Activated CD8-positive, alpha-beta T cell treated with anti-CD3 and anti-CD28 coated beads, Interleukin-2, amount 10 ng/mL, durations not matched to agents 7 days and 5 days (primary cell): ENCODE measurements at places on chromosomes 5 and 9.

GRCh38 chr9:72924154-72924790 lies 28.6 kb downstream of the ALDH1A1 start:
- no peak for DNase-seq
- H3K4me3 ChIP-seq, result no peak overlapping the region
- H3K4me1 ChIP-seq, result no peaks in the 10 kb centered on the region
- no peaks in the 10 kb centered on the region for H3K27me3 ChIP-seq

GRCh38 chr5:149759563-149759962 lies 29.5 kb downstream of the PPARGC1B start:
- no peak for DNase-seq
- H3K4me3 ChIP-seq, result no peak overlapping the region
- H3K27ac ChIP-seq, result no peak overlapping the region
- H3K27me3 ChIP-seq, result no peaks in the 10 kb centered on the region
- H3K4me1 ChIP-seq, result peaks cover 4% of the 10 kb centered on the region

GRCh38 chr5:121027636-121028035 lies 563.5 kb downstream of the PRR16 start:
- H3K4me3 ChIP-seq, result no peak overlapping the region
- H3K27me3 ChIP-seq, result no peaks in the 10 kb centered on the region
- H3K4me1 ChIP-seq, result no peaks in the 10 kb centered on the region
- H3K27ac ChIP-seq, result no peak overlapping the region
- no peak for DNase-seq

GRCh38 chr5:126443374-126443851 lies 20.2 kb downstream of the GRAMD2B start:
- peak overlapping the region; percentile 13 for H3K4me3 ChIP-seq
- DNase-seq, result no peak
- H3K4me1 ChIP-seq, result peaks cover 44% of the 10 kb centered on the region
- H3K36me3 ChIP-seq, result peaks cover 15% of the 10 kb centered on the region
- peak overlapping the region; percentile 43 for H3K27ac ChIP-seq
- no peaks in the 10 kb centered on the region for H3K27me3 ChIP-seq

DNA sequence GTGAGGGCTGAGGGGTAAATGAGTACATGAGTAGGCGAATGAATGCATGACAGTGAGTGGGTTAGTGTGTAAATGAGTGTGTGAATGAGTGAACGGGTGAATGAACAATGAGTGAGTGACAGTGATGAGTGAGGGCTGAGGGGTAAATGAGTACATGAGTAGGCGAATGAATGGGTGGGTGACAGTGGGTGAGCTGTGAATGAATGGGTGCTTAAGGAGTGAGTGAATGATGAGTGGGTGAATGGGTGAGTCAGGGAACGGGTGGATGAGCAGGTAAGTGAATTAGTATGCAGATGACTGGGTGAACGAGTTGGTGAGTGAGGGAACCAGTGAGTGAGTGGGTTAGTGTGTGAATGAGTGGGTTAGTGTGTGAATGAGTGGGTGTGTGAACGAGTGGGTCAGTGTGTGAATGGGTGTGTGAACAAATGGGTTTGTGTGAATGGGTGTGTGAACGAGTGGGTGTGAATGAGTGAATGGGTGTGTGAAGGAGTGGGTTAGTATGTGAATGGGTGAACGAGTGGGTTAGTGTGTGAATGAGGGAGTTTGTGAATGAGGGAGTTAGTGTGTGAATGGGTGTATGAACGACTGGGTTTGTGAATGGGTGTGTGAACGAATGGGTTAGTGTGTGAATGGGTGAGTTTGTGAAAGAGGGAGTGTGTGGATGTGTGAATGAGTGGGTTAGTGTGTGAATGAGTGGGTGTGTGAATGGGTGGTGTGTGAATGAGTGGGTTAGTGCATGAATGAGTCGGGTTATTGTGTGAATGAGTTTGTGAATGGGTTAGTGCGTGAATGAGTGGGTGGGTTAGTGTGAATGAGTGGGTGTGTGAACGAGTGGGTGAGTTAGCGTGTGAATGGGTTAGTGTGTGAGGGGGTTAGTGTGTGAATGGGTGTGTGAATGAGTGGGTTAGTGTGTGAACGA lies 32.9 kb downstream of the NKD2 start:
- no peaks in the 10 kb centered on the region for H3K4me1 ChIP-seq
- no peak overlapping the region for H3K27ac ChIP-seq
- no peaks in the 10 kb centered on the region for H3K27me3 ChIP-seq
- no peak for DNase-seq
- H3K36me3 ChIP-seq, result no peaks in the 10 kb centered on the region
- no peak overlapping the region for H3K4me3 ChIP-seq

DNA sequence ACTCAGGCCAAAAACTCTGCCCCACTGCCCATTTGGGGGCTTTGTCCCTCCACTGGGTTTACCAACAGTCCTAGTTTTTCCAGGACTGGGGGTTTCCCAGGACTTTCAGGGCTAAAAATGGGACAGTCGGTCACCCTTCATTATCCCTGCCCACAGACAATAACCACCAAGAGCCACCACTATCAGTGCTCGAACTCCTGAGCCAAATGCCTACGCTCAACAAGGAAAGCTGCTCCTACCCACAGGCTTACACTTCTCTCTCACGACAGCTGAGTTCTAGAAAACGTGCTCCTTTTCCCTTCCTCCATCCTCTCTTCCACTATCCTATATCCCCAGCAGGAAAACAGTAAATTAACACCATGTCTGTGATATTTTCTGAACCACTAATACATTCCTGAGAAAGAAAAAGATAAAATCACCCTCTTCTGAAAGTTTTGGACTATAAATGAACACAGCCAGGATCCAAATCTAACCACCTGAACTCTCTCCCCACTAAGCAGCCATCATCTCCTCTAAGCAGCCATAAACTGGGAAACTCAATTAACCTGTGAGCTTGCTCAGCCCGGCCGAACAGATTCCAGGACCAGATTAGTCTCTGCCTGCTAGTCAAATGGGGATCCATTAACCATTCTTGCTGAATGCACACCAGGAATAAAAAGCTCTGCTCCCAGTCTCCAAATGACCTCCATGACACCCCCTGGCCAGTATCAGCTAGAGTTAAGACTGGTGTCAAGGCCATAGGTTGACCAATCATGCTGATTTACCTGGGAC lies 41.8 kb downstream of the KLHL3 start:
- peaks cover 42% of the 10 kb centered on the region for H3K4me1 ChIP-seq
- no peaks in the 10 kb centered on the region for H3K27me3 ChIP-seq
- H3K36me3 ChIP-seq, result peaks cover 43% of the 10 kb centered on the region
- H3K4me3 ChIP-seq, result no peak overlapping the region

- peaks cover 18% of the 10 kb centered on the region for H3K36me3 ChIP-seq
- DNase-seq, result no peak
- no peak overlapping the region for H3K4me3 ChIP-seq
- no peaks in the 10 kb centered on the region for H3K4me1 ChIP-seq
Measured at GRCh38 chr9:137836831-137837241, 40.7 kb upstream of the CACNA1B start.

DNA sequence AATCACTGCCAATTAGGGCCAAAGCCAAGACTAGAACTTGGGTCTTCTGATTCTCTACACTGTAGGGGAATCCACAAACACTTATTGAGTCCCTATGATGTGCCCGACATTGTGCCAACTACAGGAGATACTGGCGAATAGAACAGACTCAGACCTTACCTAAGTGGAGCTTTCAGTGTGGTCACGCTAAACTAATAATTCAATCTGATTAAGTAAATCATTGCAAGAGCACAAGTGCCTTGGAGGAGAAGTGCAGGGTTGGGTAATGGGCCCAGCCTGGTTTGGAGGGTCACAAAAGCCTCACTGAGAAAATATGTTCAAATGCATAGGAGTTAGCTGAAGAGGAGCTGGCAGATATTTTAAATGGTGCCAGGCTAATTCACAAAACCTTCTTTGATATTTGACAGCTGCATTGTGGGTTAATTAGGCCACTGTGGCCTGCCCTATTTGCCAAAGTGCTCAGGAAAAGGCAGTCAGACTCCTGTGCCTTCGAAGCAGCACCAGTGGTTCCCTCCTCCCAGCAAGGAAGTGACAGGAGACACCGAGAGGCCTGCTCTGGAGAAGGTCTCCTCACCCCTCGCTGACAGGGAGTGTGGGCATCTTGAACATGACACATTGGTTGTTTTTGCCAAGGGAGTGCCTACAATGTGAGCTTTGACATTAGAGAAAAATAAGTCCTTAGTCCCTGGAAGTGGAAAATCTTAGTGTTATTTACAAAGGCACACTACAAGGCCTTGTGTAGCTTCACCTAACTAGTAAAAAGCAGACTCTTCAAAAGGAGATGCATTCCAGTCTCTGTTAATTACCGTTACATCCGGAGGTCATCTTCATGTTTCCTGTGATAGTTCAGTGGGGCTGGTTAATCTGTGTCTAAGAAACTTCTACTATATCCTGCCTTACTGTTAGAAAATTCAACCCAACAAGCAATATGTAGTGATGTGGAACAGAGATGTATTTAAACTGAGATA lies 24.1 kb upstream of the TRAF1 start:
- no peaks in the 10 kb centered on the region for H3K36me3 ChIP-seq
- DNase-seq, result no peak
- H3K27ac ChIP-seq, result no peak overlapping the region
- no peaks in the 10 kb centered on the region for H3K4me1 ChIP-seq

DNA sequence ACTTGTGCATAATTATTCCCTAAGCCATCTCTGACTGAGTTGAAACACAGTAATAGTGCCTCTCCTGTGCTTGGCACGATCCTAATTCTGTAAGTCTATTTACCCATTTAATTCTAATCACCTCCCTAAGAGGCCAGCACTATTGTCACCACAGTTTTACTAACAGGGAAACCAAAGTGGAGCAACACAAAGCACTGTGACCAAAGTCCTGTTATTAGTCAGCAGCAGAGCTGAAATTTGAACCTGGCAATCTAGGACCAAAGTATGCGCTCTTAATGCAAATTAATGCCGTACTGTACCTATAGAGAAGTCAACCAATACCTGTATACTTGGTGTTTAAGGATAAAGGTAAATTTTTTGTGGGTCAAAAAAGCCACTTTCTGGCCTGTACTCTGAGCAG lies 77.1 kb upstream of the CNTLN start:
- H3K27ac ChIP-seq, result no peak overlapping the region
- H3K27me3 ChIP-seq, result no peaks in the 10 kb centered on the region
- H3K4me3 ChIP-seq, result no peak overlapping the region
- H3K4me1 ChIP-seq, result no peaks in the 10 kb centered on the region
- H3K36me3 ChIP-seq, result no peaks in the 10 kb centered on the region

DNA sequence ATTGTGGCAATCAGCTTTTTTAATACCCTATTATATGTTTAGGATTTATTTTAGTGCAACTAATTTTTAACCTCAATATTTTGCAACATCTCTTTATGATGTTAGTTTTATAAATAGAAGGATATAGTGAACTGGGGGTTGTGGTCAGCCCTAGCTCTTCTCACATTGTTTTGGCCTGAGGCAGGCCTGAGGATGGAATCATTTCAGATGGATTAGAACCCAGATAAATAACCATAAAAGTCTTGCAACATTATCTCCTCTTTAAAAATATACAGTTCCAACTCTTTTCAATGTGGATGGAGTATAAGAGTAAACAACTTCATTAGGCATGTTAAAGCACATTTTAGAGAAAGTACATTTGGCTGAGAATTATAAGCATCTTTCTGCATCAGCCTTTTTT lies 522.7 kb downstream of the NR2F1-AS1 start:
- no peaks in the 10 kb centered on the region for H3K27me3 ChIP-seq
- DNase-seq, result no peak
- no peak overlapping the region for H3K4me3 ChIP-seq
- no peaks in the 10 kb centered on the region for H3K36me3 ChIP-seq
- H3K4me1 ChIP-seq, result no peaks in the 10 kb centered on the region
- no peak overlapping the region for H3K27ac ChIP-seq

DNA sequence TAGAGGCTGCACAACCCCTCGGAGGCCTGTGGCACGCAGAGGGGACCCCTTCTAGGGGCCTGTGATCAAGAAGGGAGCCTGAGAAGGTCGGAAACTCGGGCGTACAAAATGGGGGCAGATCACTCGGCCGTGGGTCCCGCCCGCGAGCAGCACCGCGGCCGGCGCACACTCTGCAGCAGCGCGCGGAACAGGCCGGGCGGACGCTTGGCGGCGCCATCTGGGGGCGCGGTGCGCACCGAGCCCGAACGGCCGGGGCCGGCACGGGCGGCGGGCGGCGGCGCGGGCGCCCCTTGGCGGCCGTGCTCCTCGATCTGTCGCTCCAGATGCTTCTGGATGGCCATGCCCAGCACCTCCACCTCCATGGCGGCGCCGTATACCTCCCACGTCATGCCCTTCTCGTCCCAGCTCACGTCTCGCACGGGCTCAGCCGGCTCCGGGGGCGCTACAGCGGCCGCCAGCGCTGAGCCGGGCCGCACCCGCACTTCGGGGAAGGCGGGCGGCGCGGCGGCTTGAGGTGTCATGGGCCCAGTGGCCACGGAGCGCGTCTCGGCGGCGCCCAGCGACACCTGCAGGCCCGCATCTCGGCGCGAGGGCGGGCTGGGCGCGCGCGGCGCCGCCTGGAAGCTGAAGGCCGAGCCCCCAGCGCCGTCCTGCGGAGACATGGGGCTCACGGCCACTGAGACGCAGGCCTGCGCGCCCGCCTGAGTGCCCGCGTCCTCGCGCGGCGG lies 13.1 kb downstream of the GPRIN1 start:
- peaks cover 8% of the 10 kb centered on the region for H3K4me1 ChIP-seq
- peak; percentile 69 for DNase-seq
- H3K4me3 ChIP-seq, result peak overlapping the region; percentile 66

DNA sequence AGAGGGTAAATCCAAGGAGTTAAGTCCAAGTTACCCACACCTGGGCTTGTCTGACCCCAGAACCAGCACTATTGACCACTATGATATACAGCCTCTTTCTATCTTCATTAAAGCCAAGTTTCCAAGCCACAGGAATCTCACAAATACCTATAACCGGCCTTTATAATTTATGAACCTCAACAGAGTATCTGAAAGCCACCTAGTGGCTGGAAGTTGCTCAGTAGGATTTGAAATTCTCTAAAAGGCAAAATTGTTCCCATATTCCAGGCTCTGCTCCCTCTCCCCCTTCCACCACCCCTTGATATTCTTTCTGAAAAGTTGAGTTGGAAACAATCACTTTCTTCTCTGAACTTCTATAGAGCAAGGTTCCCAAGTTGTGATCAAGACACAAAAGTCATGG lies 106.4 kb upstream of the GPR151 start:
- no peak overlapping the region for H3K27ac ChIP-seq
- no peak for DNase-seq
- no peaks in the 10 kb centered on the region for H3K36me3 ChIP-seq
- no peak overlapping the region for H3K4me3 ChIP-seq
- no peaks in the 10 kb centered on the region for H3K4me1 ChIP-seq
- H3K27me3 ChIP-seq, result peaks cover 2% of the 10 kb centered on the region
